Muscle of arm (tissue), 14 donors: ENCODE measurements at places on chromosomes 1 and 21.

DNA sequence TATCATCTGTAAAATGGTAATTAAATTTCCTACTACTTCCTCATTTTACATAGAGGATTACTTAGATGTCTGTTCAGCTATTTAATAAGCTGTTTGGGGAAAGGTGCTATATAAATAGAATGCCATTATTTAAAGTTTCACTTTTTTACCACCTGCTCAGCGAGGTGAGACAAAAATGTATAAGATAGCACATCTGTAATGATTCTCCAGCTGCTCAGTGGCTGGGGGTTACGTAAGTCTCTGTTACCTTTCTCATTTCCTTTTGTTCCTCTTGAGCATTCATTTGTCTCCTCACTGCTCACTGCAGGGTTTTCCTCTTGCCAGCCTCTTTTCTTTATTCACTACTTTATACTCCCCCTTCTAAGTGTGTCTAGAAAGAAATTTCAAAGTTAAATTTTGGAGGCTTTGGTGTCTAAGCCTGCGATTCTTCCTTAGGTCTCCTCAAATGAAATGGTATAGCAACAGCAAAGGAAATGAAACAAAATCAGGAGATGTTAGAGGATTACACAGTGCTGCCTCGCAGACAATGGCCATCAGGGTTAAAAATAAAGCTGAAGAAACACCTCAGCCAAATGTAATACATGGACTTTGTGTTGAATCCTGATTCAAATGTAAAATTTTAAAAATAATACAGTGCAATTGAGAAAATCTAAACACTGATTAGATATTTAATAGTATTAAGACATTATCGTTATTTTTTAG is 6.8 kb downstream of the RGS8 start:
- DNase-seq = no peak

DNA sequence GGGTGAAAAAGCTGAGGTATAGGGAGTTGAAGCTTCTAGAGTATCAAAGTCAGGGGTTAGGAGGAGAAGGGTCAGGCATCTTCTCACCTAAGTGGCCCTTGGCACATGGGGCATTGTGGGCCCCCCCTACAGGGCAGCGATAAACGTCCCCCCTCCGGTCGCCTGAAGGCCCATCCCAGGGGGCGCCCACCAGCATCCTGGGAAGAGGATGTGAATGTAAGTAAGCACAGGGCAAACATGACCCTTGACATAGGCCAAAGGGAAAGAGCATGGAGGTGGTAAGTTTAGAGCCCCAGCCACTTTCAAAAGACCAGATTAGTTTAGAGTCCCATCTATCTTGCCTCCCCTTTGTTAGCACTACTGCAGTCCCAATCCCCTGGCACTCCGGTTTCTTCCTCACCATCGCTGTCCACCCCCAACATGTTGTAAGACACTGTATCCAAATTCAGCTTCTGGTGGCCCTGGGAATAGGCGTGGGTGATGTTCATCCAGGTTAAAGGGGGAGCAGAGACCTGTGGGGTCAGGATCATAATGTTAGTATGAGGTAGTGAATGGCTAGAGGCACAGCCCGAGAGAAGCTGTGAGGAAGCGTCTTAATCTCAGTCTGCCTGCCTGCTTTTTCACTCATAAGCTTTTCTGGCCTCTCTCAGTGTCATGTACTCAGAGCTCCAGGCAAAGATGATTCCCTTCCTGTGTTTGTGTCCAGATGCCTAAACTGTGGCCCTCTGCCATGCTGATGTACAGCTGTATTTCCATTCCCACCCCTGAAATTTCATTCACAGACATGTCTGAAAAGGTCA is 2.7 kb downstream of the ITGA10 start:
- peak; percentile 70 for DNase-seq

GRCh38 chr1:46611691-46612221 is 4.9 kb downstream of the MOB3C start:
- DNase-seq = no peak

DNA sequence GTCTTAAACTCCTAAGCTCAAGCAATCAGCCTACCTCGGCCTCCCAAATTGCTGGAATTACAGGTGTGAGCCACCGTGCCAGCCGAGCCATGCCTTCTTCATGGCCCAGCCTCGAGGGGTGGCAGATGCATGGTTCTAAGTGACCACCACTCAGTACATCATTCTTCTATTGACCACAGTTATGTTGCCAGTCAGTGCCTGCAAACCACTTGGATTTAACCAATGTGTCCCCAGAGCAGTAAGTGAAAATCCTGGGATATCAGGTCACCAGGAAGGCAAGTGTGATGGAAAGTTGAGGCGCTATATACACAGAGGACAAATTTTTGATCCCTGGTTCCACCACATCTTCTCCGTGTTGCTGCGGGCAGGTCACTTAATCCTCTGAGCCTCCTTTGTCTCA is 37.0 kb upstream of the RD3 start:
- DNase-seq = no peak

DNA sequence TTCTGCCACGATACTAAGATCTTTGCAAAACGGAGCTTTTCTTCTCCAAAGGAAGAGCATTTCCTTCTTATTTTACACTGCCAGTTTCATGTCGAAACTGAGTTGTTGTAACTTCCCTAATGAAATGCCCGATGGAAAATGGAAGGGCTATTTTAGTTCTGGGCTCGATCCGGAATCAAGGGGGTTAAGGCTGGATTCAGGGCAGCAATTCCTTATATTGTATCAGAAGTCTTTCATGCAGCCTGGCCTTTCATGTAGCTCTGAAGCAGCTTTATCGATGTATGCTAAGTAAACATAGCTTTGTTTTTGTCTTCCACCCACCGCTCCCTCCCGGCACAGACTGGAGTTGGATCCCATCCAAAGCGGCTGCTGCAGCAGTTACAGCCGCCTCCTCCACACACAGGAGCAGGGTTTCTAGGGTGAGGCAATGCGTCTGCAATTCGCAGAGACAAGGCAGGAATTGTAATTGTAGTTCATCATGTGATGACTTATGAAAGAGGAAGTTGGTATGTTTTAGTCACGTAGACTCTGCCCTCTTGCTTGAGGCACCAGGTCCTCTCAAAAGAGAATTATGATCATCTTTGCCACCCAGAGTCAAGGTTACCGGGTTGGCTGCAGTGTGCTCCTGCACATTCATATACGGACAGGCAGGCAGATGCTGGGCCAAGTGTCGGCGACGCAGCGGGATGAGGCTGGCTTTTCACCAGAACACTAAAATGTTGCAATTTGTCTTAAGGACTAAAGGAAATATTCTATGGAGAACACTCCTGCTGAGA is 2.6 kb upstream of the IRF2BP2 start:
- peak; percentile 92 for DNase-seq

DNA sequence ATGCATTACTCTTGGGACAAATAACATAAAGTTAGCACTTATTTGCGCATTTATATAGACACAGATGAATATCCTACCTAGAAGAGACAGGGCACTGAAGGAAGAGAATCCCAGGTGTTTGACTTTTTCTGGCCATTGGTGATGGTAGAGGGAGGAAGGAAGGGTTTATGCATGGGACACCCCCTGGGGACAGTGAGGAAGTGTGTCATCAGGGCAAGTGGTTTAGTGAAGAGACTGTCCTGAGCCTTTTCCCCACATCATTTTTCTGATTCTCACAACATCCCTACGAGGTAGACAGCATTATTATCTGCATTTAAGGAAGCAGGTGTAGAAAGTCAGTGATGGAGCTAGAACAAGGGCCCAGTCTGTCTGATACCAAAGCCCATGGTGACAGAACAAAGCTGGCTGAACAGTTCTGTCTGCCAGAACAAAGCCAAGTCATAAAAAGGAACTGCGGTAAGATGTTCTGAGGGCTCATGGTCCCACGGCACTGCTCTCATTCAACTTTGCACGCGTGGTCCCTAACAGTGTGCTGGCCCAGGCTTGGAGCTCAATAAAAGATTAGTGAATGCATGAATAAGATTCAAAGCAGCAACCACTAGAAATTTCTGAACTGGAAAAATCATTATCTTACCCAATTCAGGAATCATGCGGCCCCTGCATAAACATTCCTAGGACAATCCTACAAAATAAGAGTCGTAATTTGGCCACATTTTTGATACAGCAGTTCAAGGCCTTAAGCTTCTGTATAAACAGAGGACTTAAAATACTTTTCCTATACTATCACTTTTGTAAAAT is 12.2 kb upstream of the CDC42BPA start:
- DNase-seq = no peak

- no peak for DNase-seq
These were observed 2.3 kb downstream of the EXTL1 start for GRCh38 chr1:26023826-26024225.

GRCh38 chr1:166947398-166948043 is 27.8 kb downstream of the ILDR2 start:
- peak; percentile 43 for DNase-seq

GRCh38 chr1:170664093-170664827 is at the start of gene PRRX1:
TSS of gene PRRX1 (plus strand) at chr1:170664131. CDS start at chr1:170664219, 88 bp downstream.
- no peak for DNase-seq

DNA sequence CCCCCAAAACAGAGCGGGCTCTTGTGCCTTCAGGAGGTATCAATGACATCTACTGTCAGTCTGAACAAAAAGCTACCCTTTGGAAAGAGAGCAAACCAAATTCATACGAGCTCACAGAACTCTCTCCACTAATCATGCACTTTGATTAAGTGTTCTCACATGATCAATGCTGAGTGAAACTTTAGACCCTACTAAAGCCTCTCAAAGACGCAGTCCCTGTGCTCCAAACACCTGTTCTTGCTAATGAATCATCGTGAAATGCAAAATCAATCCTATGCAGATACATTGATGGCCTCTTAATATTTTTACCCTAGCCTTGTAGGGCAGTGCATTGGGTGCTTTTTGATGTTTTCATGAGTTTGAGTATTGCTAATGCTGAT is 113.4 kb downstream of the ZBTB18 start:
- DNase-seq = no peak

- DNase-seq = peak; percentile 2
These were observed 52.6 kb downstream of the DESI2 start for GRCh38 chr1:244705261-244706234.

DNA sequence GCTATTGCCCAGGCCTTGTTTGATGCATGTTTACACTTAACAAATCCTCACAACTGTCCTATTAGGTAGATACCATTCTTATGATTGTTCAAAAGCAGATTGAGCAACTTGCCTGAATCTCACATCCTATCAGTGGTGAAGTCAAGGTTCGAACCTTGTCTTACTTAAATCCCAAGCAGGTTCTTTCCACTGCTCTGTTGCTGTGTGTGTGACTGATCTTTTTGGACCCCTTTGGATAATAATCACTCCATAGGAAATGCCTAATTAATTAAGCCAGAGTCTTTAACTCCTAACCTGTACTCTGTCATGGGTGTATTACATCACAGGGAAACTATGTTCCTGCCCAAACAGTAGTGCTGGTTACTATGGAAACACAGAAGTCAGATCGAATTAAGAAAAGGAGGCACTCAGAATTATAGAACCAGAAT is 84.2 kb downstream of the SPATA46 start:
- DNase-seq = no peak
